ENCODE measurements at places on chromosomes 7 and 10. TPM values are rescaled to one million over a fixed set of nuclear protein-coding genes. Genes with fewer than 3 reads are reported as not detected.

Gene CALY
- not detected for total RNA-seq

DNA sequence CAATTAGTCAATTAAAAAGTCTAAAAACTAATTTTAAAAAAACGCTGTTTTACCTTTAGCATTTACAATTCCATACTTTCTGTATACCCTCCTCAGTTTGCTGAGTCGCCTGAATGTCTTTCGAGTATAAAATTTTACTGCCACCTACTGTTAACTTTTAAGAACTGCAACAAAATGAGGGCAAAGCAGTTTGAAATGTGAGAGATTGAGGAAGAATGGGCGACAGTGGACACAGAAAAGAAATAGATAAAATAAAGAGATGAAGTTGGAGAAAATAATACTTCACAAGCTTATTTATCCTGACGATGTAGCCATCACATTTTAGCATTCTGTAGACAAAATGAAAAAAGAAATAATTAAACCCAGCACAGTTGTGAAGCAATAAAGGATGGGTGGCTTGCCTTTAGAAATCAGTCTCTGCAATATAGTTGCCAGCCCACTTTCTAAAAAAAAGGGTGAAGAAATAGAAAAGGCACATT is 110.8 kb upstream of the PTN start:
- DNase-seq = no peak
- no peak overlapping the region for H3K27ac ChIP-seq
- peaks cover 3% of the 10 kb centered on the region for H3K27me3 ChIP-seq

DNA sequence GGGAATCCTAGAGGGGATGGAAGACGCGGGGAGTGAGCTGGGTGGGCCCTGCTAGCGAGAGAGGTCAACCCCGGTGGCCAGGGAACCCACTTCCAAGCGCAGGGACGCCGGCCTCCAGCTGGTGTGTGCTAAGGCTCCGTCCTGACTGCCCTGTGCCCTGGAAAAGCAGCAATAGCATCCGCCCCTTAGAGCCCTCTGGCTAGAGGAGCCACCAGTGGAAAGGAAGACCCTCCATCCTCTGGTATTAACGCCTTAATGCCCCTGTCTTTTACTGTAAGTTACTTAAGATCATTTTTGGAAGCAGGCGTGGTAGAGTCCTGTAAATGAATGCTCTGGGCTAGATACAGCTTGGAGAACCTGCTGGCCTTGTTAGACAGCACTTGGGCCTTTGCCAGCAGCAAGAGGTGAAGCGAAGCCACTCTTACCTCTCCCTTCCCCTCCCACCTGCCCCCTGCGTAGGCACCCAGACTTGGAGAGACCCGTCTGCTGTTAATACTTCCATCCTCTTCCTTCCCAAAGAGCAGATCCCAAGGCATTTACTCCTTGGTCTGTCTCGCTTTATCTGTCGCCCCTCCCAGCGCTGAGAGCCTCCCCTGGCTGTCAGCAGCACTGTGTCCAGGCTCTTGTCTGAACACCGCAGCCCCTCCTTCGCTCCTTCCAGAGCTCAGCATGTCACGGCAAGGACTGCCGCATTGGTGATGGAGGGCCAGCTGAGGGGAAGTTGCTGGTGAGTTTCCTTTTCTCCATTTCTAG is 4.6 kb downstream of the REPIN1 start:
- H3K27me3 ChIP-seq = no peaks in the 10 kb centered on the region
- DNase-seq = no peak
- H3K36me3 ChIP-seq = peaks cover 42% of the 10 kb centered on the region
- no peak overlapping the region for H3K27ac ChIP-seq
- no peak overlapping the region for H3K4me3 ChIP-seq

GRCh38 chr7:29875741-29876140 is 69.4 kb downstream of the WIPF3 start:
- H3K4me1 ChIP-seq = no peaks in the 10 kb centered on the region
- no peak overlapping the region for H3K27ac ChIP-seq
- H3K4me3 ChIP-seq = no peak overlapping the region
- DNase-seq = no peak
- H3K36me3 ChIP-seq = no peaks in the 10 kb centered on the region

- H3K4me3 ChIP-seq = no peak overlapping the region
- H3K36me3 ChIP-seq = no peaks in the 10 kb centered on the region
- H3K27ac ChIP-seq = no peak overlapping the region
- H3K27me3 ChIP-seq = no peaks in the 10 kb centered on the region
- H3K4me1 ChIP-seq = no peaks in the 10 kb centered on the region
These were observed 767 bp upstream of the CYP26A1 start for GRCh38 chr10:93072713-93073538.

- H3K4me1 ChIP-seq = no peaks in the 10 kb centered on the region
- no peaks in the 10 kb centered on the region for H3K27me3 ChIP-seq
- H3K36me3 ChIP-seq = no peaks in the 10 kb centered on the region
- no peak for DNase-seq
- H3K4me3 ChIP-seq = no peak overlapping the region
These were observed 113.6 kb upstream of the AMPH start for GRCh38 chr7:38744746-38745145.

DNA sequence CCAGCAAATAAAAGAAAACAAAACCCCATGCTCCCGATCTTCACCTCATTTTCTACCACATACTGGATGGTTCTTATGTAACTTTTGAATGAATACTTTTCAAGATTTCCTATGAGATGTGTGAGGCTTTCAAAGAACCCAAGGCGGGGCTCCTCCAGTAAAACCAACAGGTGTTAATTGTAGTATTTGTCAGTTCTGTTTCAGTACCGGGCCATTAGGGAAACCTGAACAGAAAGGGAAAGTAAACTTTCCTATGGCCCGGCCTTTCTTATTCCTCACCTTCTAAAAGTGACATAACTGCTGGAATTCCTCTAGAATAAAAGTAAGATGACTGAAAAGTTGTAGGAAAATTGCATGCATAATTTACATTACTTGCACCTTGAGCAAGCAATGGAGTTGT is 672.9 kb downstream of the MAGI2 start:
- no peak overlapping the region for H3K27ac ChIP-seq
- no peaks in the 10 kb centered on the region for H3K4me1 ChIP-seq
- H3K36me3 ChIP-seq = no peaks in the 10 kb centered on the region
- H3K4me3 ChIP-seq = no peak overlapping the region
- no peak for DNase-seq
- no peaks in the 10 kb centered on the region for H3K27me3 ChIP-seq

- H3K36me3 ChIP-seq = no peaks in the 10 kb centered on the region
- peaks cover 4% of the 10 kb centered on the region for H3K4me1 ChIP-seq
- DNase-seq = no peak
These were observed 30.3 kb downstream of the SKIDA1 start for GRCh38 chr10:21495002-21495751.

DNA sequence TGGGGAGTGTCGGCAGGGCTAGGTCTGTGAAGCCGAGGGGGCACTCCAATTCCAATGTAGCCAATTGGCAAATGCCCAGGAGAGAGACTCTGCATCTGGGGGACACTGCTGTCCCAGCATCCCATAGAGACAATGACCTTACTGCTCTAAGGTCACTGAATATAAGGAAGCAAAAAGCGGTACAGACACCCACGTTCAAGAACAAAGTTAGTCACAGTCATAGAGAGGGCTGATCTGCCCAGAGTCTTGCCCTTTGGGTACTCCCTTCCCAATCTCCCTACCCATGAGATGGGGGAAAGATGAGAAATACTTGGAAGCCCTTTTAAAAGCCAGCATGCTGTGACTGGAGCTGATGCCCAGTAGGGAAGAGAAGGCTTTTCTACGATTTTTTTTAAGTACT is 76.3 kb upstream of the GSDME start:
- no peak overlapping the region for H3K4me3 ChIP-seq
- H3K27me3 ChIP-seq = no peaks in the 10 kb centered on the region
- H3K27ac ChIP-seq = no peak overlapping the region

Data from SJCRH30 (cell line).